NCI-H1436 (cell line): ENCODE measurements at places on chromosomes 3 and 15.
A peak's percentile ranks its signal among the peaks of the same experiment; 100 is the strongest.

DNA sequence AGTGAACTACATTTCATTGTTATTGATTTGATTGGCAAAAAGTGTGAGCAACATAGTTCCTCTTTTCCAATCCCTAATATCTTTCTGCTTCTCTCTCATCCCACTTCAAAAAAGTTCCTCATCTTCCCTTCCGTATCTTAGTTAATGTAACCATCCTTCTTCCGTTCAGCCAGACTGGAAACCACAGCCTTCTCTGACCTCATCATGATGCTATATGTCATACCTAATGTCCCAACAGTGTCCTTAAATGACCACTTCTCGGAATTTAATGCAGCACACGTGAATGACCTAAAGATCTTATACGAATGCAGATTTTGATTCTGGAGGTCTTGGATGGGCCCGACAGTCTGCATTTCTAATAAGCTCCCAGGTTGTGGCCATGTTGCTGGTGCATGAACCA, 320.3 kb upstream of the SATB1 start:
- DNase-seq, result no peak

- DNase-seq, result no peak
These were observed 51.3 kb downstream of the SMAD3 start for GRCh38 chr15:67116742-67117141.

GRCh38 chr15:47746516-47746915, 29.2 kb downstream of the SEMA6D start:
- no peak for DNase-seq

DNA sequence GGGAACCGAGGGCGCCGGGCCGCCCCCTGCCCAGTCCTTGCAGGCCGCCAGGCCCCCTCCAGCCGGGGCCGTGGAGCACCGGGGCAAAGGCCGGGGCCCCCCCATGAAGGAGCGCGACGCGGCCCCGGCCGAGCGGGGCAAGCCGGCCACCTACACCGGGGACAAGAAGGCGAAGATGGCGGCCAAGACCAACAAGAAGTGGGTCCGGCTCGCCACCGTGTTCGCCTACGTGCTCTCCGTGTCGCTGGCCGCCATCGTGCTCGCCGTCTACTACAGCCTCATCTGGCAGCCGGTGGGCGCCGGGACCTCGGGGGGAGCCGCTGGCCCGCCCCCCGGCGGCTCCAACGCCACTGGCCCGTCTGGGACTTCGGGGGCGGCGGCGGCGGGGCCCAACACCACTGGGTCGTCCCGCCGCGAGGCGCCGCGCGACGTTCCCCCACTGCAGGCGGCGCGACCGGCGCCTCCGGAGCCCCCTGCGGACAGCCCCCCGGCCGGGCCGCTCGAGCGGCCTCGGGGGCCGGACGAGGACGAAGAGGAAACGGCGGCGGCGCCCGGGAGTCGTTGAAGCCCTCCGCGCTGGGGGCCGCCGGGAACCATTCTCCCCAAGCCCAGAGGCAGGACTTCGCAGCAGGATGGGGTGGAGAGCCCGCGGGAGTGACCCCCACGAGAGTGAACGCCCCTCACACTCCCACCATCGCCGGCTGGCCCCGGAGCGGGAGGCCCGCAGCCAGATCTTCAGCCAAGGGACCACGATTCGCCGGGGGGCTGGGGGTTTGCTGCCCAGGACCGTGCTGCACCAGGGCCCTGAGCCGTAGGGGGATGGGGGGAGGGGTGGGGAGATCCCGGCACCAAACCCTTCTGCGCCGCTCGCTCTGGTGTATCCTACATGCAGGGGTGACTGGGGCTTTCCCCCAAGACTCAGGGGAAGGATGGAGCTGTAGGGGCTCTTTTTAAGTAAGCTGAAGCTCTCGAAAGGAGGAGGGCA, 753 bp downstream of the INAFM2 start:
- no peak for DNase-seq

DNA sequence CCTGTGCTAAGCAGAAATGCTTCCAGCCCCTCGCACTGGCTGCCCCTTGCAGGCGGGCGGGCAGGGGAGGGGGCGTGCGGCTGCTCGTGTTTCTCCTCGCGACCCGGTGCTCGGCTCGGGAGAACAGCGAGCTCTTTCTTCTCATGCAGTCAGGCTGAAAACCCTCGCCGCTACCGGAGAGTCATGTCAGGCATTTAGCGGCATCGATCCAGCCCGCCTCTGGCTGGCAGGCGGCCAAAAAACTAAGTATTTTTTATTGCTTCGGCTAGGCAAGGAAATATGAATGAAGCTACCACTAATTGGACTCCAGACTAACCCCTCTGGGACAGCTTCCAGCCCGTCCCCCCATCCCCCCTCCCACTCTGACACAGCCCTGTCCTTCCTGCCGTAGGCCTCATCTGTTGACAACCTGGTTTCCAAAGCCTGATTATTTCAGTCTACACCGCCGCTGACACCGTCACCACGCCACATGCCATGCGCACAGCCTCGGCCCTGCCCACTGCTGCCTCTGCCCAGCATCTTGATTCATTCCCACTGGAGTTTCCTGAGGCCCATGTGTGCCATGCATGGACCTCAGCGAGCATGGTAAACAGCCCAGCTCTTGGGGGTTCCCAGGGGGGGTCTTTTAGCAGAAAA, 35.3 kb downstream of the TLE3 start:
- DNase-seq, result peak; percentile 82

GRCh38 chr15:67850994-67851571, 11.2 kb upstream of the RNU6-1 start:
- no peak for DNase-seq

GRCh38 chr3:145936971-145937370, 224.0 kb downstream of the PLOD2 start:
- DNase-seq, result no peak

DNA sequence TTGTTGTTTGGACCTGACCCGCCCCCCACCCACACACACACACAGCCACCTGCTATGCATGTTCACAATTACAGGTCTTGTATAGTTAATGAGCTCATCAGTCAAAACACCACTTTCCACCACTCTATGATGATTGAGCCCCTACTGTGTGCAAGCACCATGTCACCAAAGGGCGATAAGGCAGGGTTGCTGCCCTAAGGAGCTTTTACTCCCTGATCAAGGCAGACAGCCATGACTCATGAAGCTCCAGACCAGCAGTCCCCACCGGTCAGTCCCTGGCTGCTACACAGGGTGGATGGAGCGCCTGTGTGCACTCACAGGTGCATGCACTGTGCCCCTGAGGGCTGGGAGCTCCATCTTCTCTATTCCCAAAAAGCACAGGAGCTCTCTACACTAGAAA, 270.6 kb downstream of the CLSTN2 start:
- DNase-seq, result no peak

DNA sequence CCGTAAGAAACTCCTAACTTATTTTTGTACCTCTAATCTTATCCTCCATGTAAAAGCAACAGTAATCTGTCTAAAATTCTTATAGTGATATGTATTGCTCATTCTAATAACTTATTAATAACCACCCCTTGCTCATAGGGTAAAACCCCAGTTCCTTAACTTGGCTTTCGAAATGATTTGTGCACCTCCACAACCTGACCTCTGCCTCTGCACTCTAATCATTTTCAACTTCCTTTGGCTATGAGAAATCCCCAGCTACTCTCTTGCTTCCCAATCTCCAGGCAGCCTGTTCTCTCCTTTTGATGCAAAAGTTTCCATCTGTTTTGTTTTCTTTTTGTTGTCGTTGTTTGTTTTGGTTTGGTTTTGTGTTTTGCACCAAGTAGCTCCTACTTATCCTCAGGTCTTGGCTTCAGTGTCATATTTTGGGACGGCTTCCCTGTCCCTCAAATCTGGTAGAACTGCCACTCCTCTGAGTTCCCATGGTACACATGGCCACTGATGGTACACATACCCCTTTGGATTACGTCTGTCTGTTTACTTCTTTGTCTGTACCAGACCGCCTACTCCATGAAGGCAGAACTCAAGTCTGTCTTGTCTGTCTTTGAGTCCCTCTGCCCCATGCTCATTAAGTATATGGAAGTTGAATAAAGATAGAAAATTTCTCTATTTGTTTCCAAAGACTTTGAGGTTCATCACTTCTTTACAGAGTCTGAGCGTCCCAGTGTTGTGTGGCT, 105.6 kb upstream of the TGFBR2 start:
- DNase-seq, result no peak

DNA sequence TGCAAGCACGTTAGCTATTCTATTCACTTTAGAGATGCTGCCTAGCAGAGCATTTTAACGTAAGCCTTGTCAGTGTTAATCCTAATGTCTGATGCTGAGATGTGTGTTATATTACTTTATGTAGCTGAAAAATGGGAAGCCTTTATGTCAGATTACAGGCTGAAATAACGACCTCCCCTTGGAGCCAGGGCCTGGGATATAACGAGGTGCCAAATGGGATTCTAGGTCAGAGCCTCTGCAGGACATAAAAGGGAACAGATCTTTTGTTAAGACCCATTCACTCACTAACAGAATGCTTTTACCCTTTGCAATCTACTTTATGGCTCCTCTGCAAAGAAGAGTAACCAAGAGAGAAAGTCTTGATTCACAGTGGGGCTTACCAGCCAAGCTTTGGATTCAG, 815.5 kb upstream of the CFAP20DC start:
- no peak for DNase-seq

GRCh38 chr15:66387163-66388042, 691 bp downstream of the MAP2K1 start:
- DNase-seq, result peak; percentile 19

- no peak for DNase-seq
These were observed 10.3 kb upstream of the NRROS start for GRCh38 chr3:196629228-196629627.

GRCh38 chr15:88571852-88572259, 25.4 kb upstream of the DET1 start:
- DNase-seq, result no peak

DNA sequence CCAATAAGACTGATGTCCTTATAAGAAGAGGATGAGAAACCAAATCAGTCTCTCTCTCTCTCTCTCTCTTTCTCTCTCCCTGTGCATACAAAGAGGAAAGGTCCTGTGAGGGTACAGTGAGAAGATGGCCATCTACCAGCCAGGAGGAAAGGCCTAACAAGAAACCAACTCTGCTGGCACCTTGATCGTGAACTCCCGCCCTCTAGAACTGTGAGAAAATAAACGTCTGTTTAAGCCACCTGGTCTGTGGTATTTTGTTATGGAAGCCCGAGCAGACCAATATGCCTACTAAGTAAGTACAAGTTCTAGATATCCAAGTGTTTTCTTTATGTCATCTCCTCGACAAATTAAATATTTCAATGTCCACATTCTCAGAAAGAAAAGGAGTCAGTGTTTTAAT, 44.9 kb upstream of the TMC3 start:
- no peak for DNase-seq

DNA sequence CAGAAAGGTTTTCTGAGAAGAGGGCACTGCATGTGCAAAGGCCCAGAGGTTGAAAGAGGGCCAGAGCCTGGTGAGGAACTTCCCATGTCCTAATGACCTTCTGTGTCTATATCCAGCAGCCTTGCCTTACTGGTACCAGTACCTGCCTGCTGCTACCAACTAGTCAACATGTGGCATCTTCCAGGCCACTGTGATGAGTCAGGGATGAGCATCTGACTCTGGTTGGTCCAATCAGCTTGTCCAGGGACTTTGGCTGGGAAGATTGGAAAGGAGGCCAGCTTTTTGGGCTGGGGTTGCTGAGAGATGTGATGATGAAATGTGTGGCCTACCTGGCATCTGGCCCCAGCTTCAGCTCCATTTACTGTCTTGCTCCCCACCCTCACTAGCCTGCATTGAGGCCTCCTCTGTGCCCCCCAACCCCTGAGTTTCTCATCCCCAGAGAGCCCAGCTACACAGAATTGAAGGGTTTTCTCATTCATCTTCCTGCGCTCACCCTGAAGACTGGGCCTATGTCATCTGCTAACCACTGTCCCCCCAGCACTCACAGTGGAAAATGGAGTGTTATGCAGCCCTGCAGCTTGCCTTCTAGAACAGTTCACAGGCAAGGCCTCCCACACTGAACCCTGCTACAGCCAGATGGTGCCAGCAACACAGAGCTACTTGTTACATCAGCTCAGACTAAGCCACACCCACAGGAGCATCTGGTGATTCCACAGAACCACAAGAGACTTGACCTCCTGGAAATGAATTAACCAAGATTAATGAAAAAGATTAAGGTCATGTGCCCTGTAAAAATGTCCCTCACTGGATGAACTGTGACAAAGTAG, 1.3 kb upstream of the TWF2 start:
- no peak for DNase-seq

DNA sequence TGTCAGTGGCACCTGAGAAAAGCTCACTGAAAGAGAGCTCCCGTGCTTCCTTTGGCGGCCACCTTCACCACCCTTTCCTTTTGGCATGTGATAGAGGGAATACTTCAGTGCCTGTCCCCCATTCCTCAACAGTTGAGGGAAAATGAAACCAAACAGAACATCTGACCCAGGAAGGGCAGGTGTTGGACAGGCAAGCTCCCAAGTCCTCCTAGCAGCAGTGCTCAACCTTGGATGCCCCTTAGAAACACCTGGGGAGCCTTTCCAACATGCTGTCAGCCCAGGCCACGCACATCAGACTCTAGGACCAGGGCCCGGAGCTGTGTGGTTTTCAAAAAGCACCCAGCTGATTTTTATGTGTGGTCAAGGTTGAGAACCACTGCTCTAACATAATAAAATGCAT, 22.4 kb downstream of the LDHAL6B start:
- DNase-seq, result no peak
